ENCODE measurements at places on chromosomes 3 and 15. TPM values are rescaled to one million over a fixed set of nuclear protein-coding genes. Genes with fewer than 3 reads are reported as not detected.

Gene SI
- polyA plus RNA-seq = not detected

Gene NPAP1
- not detected for polyA plus RNA-seq

Gene SH2D7
- polyA plus RNA-seq = not detected

Gene CSPG5
- polyA plus RNA-seq = not detected

Gene PYGO1
- not detected for polyA plus RNA-seq

Gene CPEB1
- 0.39 TPM for polyA plus RNA-seq

Gene CFAP91
- polyA plus RNA-seq = 0.48 TPM

Gene FGF12
- not detected for polyA plus RNA-seq

Gene WDR49
- polyA plus RNA-seq = not detected

Gene SEMA3F
- polyA plus RNA-seq = not detected

Gene RTP1
- not detected for polyA plus RNA-seq

Gene SLC27A2
- not detected for polyA plus RNA-seq

Gene CLDN16
- not detected for polyA plus RNA-seq

Gene PLOD2
- not detected for polyA plus RNA-seq

Gene PLSCR4
- polyA plus RNA-seq = not detected

Gene LRRIQ4
- not detected for polyA plus RNA-seq

Gene PARP15
- 11.9 TPM for polyA plus RNA-seq

Gene COL6A5
- polyA plus RNA-seq = not detected

Gene PLIN1
- 0.46 TPM for polyA plus RNA-seq

Gene TMEM207
- polyA plus RNA-seq = not detected

Gene GMNC
- not detected for polyA plus RNA-seq

Gene RSRC1
- 23.4 TPM for polyA plus RNA-seq

Gene C15orf62
- polyA plus RNA-seq = 0.29 TPM

Gene NUP210
- polyA plus RNA-seq = 81.8 TPM

Gene LRRC31
- not detected for polyA plus RNA-seq

Gene ALS2CL
- 3.2 TPM for polyA plus RNA-seq

Gene ZDHHC23
- polyA plus RNA-seq = 0.82 TPM

Gene SNTN
- not detected for polyA plus RNA-seq

Gene SCAMP5
- polyA plus RNA-seq = 0.15 TPM

Gene SLC41A3
- polyA plus RNA-seq = 33.1 TPM

Gene FILIP1L
- 0.32 TPM for polyA plus RNA-seq

Gene DOCK3
- 0.04 TPM for polyA plus RNA-seq

Gene CCDC13
- 0.15 TPM for polyA plus RNA-seq

Gene CDHR4
- not detected for polyA plus RNA-seq

Gene CNTN3
- not detected for polyA plus RNA-seq

Gene GP5
- polyA plus RNA-seq = 1.9 TPM

Gene TIMP4
- polyA plus RNA-seq = not detected

Gene C2CD4A
- 0.08 TPM for polyA plus RNA-seq

Gene NRROS
- 5.0 TPM for polyA plus RNA-seq

Gene SEMA3G
- polyA plus RNA-seq = 0.29 TPM

Gene IDH3A
- polyA plus RNA-seq = 39.7 TPM

Gene GOLGA6L26
- not detected for polyA plus RNA-seq
